ENCODE measurements at places on chromosomes 4 and X. TPM values are rescaled to one million over a fixed set of nuclear protein-coding genes. Genes with fewer than 3 reads are reported as not detected.

DNA sequence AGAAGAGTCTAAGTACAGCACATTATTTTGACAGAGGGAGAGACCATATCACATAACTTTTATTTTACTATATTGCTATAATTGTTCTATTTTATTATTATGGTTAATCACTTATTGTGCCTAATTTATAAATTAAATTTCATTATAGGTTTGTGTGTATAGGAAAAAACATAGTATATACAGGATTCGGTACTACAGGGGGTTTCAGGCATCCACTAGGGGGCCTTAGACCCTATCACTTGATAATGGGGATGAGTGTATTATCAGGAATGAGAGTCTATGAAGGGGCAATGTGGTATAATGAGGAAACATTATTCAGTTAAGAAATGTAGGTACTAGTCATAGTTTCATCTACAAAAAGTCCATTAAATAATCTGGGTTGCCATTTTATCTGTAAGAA lies 833.1 kb downstream of the C4orf33 start:
- no peaks in the 10 kb centered on the region for H3K36me3 ChIP-seq
- peak; percentile 7 for DNase-seq
- no peaks in the 10 kb centered on the region for H3K27me3 ChIP-seq
- no peaks in the 10 kb centered on the region for H3K4me1 ChIP-seq

- H3K4me1 ChIP-seq: no peaks in the 10 kb centered on the region
- H3K27me3 ChIP-seq: no peaks in the 10 kb centered on the region
- peak; percentile 33 for DNase-seq
- no peak overlapping the region for H3K4me3 ChIP-seq
Observed at GRCh38 chrX:85503258-85504158, 124.0 kb upstream of the POF1B start.

DNA sequence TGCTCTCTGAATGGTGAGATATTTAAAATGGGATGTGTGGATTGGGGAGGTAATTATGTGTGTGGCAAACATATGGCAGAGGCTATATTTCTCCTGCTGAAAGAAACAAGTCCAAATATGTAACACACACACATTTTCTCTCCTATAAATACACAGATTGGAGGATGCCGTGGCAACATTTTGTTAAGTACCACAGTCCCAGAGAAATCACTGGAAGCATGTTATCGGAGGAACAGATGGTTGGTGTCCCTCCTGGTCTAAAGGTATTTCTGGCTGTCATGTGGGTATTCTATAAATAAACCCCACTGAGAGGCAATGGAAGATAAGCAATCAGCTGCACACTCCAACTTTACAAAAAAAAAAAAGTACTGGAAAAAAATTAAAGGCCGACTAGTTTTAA lies 528.3 kb upstream of the BOD1L1 start:
- H3K4me1 ChIP-seq: no peaks in the 10 kb centered on the region
- no peak overlapping the region for H3K4me3 ChIP-seq
- H3K27me3 ChIP-seq: no peaks in the 10 kb centered on the region
- DNase-seq: no peak
- no peak overlapping the region for H3K27ac ChIP-seq

The GPR143 gene
- not detected for polyA plus RNA-seq

GRCh38 chrX:48035891-48036290 lies 29.1 kb downstream of the SPACA5 start:
- H3K27me3 ChIP-seq: no peaks in the 10 kb centered on the region
- H3K36me3 ChIP-seq: no peaks in the 10 kb centered on the region
- no peak overlapping the region for H3K4me3 ChIP-seq
- DNase-seq: no peak

The FAM9A gene
- polyA plus RNA-seq: not detected

DNA sequence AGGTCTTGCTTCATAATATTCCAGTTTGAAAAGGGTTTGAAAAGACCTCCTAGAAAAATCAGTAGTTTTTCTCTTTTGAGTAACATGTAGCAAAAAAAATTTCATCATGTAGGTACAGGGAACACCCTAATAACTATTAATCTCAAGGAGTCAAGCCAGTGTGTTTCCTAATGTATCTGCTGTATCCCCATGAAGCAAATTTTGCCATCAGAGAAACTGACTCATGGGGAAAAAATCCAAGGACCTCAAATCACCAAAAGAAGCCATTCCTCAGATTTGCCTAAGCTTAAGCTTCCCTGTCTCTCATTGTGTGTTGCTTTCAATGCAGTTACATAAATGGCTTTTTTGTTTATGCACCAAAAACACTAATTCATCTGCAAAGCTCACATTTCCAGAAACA lies 29.7 kb downstream of the F9 start:
- no peaks in the 10 kb centered on the region for H3K4me1 ChIP-seq
- DNase-seq: no peak
- no peak overlapping the region for H3K4me3 ChIP-seq
- H3K27ac ChIP-seq: no peak overlapping the region
- no peaks in the 10 kb centered on the region for H3K27me3 ChIP-seq

DNA sequence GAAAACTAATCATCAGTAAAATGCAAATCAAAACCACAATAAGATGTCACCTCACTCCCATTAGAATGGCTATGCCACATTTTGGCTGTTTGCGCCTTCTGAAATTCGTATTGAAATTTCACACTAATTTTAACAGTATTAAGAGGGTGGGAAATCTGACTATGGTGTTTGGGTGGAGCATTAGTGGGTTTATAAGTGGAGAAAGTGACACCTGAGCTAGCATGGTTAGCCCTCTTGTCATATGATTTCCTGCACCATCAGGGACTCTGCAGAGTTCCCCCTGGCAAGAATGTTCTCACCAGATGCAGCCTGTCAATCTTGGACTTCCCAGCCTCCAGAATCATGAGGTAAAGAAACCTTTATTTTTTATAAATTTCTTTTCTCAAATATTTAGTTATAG lies 31.6 kb upstream of the BRWD3 start:
- no peaks in the 10 kb centered on the region for H3K4me1 ChIP-seq
- H3K4me3 ChIP-seq: no peak overlapping the region
- H3K27me3 ChIP-seq: no peaks in the 10 kb centered on the region
- DNase-seq: no peak
- H3K36me3 ChIP-seq: no peaks in the 10 kb centered on the region

- no peaks in the 10 kb centered on the region for H3K27me3 ChIP-seq
- no peaks in the 10 kb centered on the region for H3K36me3 ChIP-seq
- no peaks in the 10 kb centered on the region for H3K4me1 ChIP-seq
- no peak overlapping the region for H3K4me3 ChIP-seq
- no peak for DNase-seq
- no peak overlapping the region for H3K27ac ChIP-seq
Observed at GRCh38 chrX:45972636-45973035, 572.6 kb downstream of the ZNF674 start.

GRCh38 chrX:148871422-148872160 lies 371.2 kb downstream of the AFF2 start:
- H3K36me3 ChIP-seq: no peaks in the 10 kb centered on the region
- no peaks in the 10 kb centered on the region for H3K27me3 ChIP-seq
- no peak overlapping the region for H3K4me3 ChIP-seq
- no peak for DNase-seq
- no peaks in the 10 kb centered on the region for H3K4me1 ChIP-seq
